ENCODE measurements at places on chromosomes 5 and 9. TPM values are rescaled to one million over a fixed set of nuclear protein-coding genes. Genes with fewer than 3 reads are reported as not detected.

DNA sequence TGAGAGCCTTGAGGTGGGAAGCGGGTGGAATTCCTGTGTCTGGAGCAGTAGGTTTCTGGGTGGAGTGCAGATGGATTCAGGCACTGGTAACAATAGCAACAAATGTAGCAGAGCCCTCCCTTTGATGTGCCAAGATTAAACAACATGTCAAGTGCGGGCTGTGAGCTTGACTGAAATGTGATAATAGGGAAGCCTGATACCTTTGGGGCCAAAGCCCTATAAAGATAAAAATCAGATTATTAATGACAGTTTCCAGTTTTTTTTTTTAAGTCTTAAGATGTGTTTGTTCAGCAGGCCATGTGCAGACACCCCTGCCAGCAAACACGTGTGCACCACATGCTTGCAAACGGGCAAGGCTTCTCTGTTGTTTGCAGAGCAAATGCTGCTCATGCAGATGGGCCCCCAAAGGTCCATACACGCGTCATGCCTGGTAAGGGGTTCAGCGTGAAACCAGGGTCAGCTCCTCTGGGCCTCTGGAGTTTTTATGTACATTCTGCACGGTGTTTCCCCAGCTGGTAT lies 193.2 kb downstream of the GADD45G start:
- no peaks in the 10 kb centered on the region for H3K4me1 ChIP-seq
- H3K27me3 ChIP-seq = no peaks in the 10 kb centered on the region
- no peaks in the 10 kb centered on the region for H3K36me3 ChIP-seq

The PCDHB10 gene
- 1.5 TPM for total RNA-seq

The APC gene
- 52.0 TPM for total RNA-seq

GRCh38 chr5:54630738-54631359 lies 113.3 kb downstream of the SNX18 start:
- no peaks in the 10 kb centered on the region for H3K27me3 ChIP-seq
- peaks cover 5% of the 10 kb centered on the region for H3K4me1 ChIP-seq
- no peak for DNase-seq
- no peaks in the 10 kb centered on the region for H3K36me3 ChIP-seq

DNA sequence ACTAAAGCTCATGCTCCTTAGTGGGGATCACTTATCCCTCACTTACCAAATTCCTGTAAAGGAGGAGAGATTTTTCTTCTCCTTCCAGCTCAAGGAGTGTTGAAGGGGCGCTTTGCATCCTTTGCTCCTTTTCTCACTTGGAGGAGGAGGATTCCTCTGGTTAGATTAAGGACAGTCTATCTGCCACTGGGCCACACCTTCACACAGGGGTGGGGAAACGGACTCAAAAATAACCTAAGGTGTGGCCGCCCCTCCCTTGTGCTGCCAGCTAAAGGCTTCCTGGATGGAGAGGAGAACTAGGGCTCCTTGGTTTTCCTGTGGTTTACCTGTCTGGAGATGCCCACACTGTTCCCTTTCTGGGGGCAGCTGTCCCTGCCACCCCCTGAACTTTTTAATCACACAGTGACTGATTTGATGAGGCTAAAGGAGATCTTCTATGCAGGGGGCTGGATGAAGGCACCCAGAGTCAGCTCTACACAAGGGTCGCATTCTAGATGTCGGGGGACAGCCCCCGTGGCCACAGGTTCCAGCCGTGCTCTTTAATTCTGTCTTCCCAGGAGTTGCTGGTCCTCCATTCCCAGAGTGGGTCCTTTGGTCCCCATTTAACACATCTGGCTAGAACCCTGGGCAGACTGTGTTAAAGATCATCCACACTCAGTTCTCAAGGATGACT lies 14.4 kb downstream of the GLRX start:
- DNase-seq = no peak
- H3K27ac ChIP-seq = peak overlapping the region; percentile 61
- H3K27me3 ChIP-seq = no peaks in the 10 kb centered on the region
- H3K4me3 ChIP-seq = no peak overlapping the region
- no peaks in the 10 kb centered on the region for H3K36me3 ChIP-seq

DNA sequence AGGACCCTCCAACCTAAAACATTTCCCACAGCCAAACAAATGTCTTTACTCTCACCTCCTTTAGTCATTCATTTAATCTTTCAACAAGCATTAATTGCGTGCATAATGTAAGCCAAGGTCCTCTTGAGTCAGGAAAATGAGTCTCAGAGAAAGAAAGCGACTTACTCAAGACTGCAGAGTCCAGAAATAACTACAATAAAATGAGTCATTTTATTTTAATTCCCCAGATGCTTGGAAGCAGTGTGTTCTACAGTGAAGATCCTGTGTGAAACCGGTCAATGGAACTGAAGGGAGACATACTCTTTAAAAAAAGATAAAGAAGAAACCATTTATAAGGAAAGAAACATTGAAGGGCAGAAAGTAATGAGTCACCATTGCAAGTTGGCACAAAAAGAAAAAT lies 513.7 kb downstream of the CDK5RAP2 start:
- H3K4me1 ChIP-seq = no peaks in the 10 kb centered on the region
- no peak overlapping the region for H3K27ac ChIP-seq
- no peaks in the 10 kb centered on the region for H3K36me3 ChIP-seq
- H3K27me3 ChIP-seq = no peaks in the 10 kb centered on the region

GRCh38 chr5:10695759-10696543 lies 65.1 kb downstream of the DAP start:
- H3K4me1 ChIP-seq = peaks cover 10% of the 10 kb centered on the region
- no peak for DNase-seq
- no peaks in the 10 kb centered on the region for H3K27me3 ChIP-seq
- H3K27ac ChIP-seq = no peak overlapping the region

All from left lung (tissue), 14 donors.